Activated CD4-positive, alpha-beta T cell treated with anti-CD3 and anti-CD28 coated beads for 36 hours (primary cell): ENCODE measurements at places on chromosomes 3 and 15. TPM values are rescaled to one million over a fixed set of nuclear protein-coding genes. Genes with fewer than 3 reads are reported as not detected.

Gene KBTBD13
- not detected for total RNA-seq

GRCh38 chr3:14991818-14992612 lies 44.6 kb downstream of the NR2C2 start:
- peaks cover 30% of the 10 kb centered on the region for H3K4me1 ChIP-seq
- no peak overlapping the region for H3K27ac ChIP-seq
- no peaks in the 10 kb centered on the region for H3K27me3 ChIP-seq
- H3K4me3 ChIP-seq, result no peak overlapping the region
- DNase-seq, result no peak

- H3K4me3 ChIP-seq, result no peak overlapping the region
- H3K4me1 ChIP-seq, result peaks cover 3% of the 10 kb centered on the region
- H3K36me3 ChIP-seq, result no peaks in the 10 kb centered on the region
- H3K27ac ChIP-seq, result no peak overlapping the region
Measured at GRCh38 chr15:79381593-79381992, 50.5 kb upstream of the MINAR1 start.

- H3K4me3 ChIP-seq, result no peak overlapping the region
- H3K4me1 ChIP-seq, result peaks cover 1% of the 10 kb centered on the region
- H3K27me3 ChIP-seq, result peaks cover 11% of the 10 kb centered on the region
- H3K36me3 ChIP-seq, result no peaks in the 10 kb centered on the region
- H3K27ac ChIP-seq, result no peak overlapping the region
Measured at GRCh38 chr3:115877615-115877899, 254.2 kb downstream of the GAP43 start.

GRCh38 chr3:125061646-125062045 lies 5.8 kb upstream of the HEG1 start:
- no peak overlapping the region for H3K4me3 ChIP-seq
- H3K27ac ChIP-seq, result no peak overlapping the region
- no peaks in the 10 kb centered on the region for H3K36me3 ChIP-seq
- H3K27me3 ChIP-seq, result peaks cover 21% of the 10 kb centered on the region
- H3K4me1 ChIP-seq, result peaks cover 1% of the 10 kb centered on the region
- DNase-seq, result no peak

DNA sequence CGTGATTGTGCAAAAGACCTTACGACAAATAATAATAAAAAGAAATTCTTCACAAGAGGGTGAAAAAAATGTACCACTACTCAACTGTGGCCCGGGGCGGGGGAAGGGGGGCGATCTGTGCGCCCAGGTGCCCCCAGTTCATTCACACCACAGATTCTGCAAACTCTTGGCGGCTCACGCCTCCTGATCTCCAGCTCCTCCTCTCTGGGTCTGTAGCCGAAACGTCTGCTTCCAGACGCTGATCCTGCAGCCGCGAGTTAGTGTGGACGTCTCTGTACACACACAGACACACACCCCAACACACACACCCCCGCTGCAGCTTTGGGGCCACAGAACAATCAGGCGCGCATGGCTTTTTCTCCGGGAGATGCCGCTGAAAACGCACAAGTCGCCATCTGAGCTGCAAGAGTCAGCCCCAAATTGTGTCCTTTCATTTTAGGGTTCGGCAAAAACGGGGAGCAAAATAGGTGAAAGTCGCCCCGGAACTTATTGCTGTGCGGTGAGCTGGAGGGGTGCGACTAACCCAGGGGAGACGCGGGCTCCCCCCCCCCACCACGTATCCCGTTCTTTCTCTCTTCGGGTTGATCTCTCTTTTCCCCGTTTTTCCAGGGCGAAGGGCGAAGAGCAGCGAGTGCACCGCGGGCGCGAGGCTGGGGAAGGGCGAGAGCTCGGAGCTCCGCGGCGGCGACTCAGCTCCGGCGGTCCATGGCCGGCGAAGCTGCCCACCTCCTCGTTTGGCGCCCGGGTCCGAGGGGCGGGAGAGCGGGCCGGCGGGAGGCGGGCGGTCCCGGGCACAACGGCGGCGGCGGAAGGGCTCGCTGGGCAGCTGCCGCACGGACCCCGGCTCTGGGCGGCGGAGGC lies 505 bp upstream of the WNT5A start:
- DNase-seq, result no peak
- H3K4me3 ChIP-seq, result peak overlapping the region; percentile 65
- H3K4me1 ChIP-seq, result peaks cover 34% of the 10 kb centered on the region
